Activated CD4-positive, CD25-positive, alpha-beta regulatory T cell (primary cell): ENCODE measurements at places on chromosomes 12 and 14.

DNA sequence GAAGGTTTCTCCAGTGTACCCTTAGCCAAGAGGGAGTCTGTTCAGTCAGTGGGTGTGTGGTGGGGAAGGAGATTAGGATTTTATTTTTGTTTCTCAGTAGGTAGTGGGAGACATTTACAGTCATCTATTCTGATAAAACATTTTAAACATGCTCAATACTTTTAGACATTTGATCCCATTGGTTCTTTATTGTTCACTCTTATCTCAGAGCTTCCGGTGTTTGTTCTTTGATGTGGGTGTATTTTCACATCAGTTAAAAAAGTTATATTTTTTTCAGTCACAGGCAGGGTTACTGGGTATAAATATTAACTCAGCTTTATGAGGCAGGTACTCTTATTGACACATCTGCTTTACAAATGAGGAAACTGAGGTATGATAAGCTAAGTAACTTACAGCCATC, 43.3 kb upstream of the LRRK2 start:
- DNase-seq = no peak

GRCh38 chr12:32467959-32468863, 68.9 kb downstream of the FGD4 start:
- no peak for DNase-seq

DNA sequence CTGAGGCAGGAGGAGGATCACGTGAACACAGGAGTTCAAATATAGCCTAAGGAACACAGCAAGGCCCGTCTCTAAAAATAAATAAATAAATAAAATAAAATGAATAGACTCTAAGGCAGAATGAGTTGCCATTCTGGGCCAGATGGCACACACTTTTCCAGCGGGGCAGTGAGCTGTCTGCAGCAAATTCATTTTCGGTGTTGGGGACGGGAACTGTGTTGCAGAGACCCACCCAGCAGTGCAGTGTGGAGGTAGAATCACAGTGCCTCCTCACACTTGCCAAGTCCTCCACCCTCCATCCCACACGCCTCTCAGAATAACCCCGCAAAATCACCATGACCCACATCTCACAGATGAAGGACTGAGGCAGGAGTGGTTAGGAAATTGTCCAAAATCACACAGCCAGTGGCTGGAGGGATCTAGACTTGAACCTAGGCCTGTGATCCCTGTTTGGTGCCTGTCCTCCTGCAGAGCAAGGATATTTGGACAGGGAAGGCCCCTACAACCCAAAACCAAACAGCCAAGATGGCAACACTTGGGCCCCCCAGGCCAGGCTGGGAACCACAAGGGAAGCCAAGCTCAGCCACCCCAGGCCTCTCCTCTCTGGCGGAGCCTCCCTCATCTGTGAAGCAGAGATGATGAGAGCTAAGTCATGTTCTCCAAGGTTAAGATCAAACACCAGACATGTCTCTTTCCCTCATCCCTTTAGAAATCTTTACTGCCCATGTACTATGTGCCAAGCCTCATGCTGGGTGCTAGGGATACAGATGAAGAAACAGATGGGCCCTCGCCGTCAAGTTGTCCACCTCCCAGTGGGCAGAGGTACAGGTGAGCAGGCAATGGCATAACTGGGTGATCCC, 152.7 kb downstream of the DPF3 start:
- DNase-seq = no peak

DNA sequence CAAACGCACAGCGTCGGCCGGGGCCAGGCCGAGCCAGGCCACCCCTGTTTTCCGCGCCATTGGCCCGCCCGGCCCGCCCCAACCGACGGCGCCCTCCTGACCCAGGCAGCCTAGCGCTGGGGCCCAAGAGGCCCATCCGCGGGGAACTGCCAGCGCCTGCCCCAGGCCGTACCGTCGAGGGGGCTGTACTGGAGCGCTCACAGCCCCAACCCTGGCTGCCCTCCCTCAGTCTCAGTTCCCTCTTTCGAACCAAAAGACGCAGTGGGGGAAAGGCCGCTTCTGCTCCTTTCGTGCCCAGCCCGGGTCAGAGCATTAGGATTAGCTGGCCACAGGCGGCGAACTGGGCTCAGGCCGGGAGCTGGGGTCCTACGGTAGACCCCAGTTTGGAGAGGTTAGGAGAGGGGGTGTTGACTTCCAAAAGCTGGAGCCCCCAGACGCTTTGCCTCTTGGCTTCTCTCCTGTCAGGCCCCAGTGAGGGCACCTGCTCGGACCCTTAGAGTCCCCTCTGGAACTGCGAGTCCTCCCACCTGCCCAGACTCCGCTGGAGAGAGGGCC, 1.9 kb downstream of the NKX2-1 start:
- DNase-seq = no peak

DNA sequence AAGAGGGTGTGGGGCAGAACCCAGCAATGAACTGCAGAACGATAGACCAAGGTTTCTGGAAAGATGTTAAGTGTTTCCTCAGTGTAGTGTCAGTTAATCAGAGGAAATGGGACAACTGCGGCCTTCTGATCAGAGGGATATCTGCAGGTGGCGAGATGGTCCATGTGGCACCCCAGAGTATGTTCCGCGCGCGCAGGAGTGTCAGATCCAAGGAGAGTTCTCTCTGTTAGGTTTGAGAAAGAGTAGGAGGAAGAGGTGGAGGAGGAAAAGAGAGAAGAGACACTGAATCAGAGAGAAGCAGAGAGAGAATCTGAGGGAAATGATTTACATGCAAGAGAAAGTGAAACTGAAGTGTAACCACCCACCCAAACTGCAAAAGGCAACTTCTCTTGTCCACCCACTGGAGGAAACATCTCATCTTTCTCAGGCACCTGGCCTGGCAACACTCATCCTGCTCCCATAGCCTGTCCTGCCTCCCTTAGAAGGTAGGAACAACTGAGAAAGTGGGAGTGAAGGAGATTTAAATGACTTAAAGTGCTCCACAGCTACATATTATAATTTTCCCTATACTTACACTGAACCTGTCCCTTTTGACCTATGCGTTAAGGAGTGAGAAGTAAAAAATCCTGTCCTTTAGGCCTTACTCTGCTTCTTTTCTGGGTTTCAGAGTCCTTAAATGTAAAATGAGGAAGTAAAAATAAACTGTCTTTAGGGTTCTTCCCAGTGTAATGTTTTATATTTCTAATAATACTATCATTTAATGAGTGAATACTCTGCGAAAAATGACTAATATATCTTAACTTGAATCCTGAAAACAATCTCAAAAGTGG, 6.8 kb upstream of the TESPA1 start:
- DNase-seq = no peak

DNA sequence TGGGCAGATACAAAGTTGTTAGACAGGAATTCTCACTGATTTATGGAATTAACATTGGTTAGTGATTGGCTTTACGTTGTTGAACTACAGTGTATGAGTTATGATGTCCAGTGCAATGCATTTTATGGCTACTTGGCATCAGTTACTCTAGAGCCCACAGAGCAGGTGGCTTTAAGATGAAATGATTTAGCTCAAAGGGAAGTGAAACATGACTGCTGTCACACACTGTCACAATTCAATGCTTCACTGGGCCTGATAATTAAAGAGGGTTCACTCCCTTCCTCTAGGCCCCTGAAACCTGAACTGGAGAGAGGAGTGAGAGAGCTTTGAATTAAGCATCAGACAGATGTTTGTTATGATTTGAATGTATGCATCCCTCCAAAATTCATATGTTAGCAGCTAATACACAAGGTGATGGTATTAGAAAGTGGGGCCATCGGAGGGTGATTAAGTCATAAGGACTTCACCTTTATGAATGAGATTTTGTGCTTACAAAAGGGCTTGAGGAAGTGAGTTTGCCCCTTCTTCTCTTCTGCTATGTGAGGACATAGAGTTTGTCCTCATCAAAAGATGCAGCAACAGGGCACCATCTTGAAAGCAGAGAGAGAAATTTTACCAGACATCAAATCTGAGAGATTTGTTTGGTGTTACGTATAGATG, 175.8 kb upstream of the GRIN2B start:
- no peak for DNase-seq

DNA sequence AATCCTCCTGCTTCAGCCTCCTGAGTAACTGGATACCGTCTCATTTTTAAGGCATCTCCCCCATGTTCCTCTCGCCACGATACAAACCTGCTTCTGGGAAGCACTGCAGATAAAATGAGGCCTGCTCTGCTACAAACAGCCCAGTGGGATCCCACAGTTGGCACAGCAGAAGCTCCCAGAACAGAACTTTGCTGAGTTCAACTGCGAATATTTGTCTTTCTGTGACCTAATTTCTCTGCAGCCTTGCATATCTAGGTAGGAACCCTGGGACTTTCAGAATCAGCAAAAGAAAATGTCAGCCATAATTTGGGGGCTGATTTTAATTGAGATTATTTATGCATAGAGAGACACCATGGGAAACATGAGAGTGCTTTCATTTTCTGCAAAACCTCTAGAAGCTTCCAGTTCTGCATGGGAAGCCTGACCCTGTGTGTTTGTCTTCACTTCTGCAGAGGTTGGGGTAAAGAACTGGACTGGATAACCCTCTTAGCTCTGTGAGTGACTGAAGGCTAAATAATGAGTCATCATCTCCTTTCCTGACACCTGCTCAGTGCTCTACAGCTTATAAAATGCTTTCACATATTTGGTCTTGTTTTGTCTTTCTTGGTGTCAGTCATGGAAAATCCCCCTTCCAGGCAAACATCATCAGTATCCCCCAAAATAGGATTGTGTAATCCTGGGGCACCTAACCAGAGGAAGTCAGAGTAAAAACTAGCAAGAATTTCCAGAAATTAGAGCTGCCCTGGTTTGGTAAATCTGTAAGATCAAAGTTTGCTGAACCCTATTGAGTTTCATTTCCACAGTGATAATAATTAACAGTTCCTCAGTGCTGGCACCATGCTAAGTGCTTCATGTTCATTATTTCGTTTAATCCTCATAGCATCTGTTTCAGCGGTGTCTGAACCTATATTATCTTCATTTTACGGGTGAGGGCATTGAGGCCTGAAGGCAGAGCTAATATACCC, 185.8 kb downstream of the SLC15A4 start:
- no peak for DNase-seq

- DNase-seq = no peak
Observed at GRCh38 chr14:21915826-21916225, 242.2 kb upstream of the OR4E1 start.

GRCh38 chr14:75886636-75887348, 95.0 kb downstream of the TGFB3 start:
- no peak for DNase-seq

GRCh38 chr14:86652526-86652925, 1122.6 kb downstream of the FLRT2 start:
- DNase-seq = no peak

DNA sequence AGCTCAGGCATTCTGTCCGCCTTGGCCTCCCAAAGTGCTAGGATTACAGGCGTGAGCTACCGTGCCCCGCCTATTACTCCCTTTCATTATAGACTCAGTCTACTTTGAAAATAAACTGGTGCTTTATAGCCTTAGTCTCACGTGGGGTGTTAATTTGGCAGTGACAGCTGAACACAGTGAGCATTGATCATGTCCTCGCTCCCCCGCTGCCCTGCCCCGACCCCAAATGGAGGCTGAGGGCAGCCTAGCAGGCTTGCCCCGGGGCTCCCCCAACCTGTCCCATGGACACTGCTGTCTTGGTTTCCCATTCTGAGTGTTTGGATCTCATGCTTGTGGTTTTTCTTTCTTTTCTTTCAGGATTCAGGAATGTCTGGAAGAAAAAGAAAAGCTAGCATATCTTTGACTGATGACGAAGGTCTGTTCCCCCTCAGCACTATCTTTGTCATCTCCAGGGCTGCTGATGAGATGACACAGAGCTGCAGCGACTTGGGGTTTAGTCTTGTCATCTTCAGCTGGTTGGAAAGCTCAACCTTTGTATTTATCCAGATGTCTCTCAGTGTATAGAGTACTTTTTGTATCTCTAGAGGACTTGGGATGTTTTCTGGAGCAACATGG, 42.2 kb downstream of the EP400 start:
- no peak for DNase-seq

- DNase-seq = no peak
Observed at GRCh38 chr14:104432611-104433231, 146.8 kb upstream of the C14orf180 start.

- DNase-seq = no peak
Observed at GRCh38 chr14:64680013-64680713, 24.1 kb upstream of the PLEKHG3 start.

DNA sequence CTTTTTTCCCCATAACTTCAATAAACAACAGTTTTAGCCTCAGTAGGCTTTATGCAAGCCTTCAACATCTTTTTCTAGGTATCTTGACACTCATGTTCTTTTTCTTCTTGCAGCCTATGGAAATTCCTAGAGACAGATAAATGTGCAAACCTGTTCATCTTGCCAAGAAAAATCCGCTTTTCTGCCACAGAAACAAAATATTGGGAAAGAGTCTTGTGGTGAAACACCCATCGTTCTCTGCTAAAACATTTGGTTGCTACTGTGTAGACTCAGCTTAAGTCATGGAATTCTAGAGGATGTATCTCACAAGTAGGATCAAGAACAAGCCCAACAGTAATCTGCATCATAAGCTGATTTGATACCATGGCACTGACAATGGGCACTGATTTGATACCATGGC, 295.9 kb downstream of the ZFP36L1 start:
- no peak for DNase-seq

- no peak for DNase-seq
Observed at GRCh38 chr14:24137529-24138395, 1.8 kb downstream of the PSME1 start.

DNA sequence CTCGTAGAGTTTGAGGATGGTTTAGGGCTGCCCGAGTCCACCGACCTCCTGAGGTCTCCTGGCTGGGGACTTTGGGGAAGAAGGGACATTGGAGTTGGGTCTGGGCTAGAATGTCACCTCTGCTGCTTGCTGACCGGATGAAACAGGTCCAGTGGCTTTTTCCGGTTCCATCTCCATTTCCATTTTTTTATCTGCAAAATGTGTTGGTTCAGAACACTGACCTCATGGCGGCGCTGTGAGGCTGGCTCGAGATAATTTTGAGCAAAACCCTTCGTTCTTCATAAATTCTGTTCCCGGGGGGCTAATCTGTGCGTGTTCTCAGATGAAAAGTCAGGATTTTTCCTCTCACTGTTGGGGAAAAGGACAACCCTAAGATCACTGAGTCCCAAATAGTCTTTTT, 11.7 kb upstream of the MYL2 start:
- DNase-seq = no peak

- DNase-seq = no peak
Observed at GRCh38 chr12:54716261-54716660, 68.1 kb upstream of the DCD start.
